ENCODE measurements at places on chromosomes 11 and 22.

DNA sequence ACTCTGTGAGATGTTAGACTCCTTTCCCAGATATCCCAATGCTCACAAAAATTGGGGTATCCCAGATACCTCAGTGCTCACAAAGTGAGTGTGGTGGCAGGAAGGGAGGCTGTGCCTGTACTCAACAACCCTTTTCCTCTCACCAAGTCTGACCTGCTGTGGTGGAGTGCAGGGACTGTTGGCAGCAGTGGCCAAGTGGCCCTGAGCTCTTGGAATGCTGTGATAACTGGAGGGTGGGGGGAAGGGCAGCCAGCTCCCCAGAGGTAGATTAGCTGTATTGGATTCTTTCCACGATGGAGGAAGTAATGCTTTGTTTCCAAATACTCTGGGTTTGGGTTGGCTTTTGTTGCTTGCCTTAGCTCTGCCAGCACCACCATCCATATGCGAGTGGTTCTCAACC lies 46.0 kb upstream of the OR9Q1 start:
- no peak for DNase-seq

GRCh38 chr11:121240650-121241303 lies 51.8 kb upstream of the SC5D start:
- no peak for DNase-seq

- no peak for DNase-seq
These were observed 130.3 kb downstream of the EFCAB6 start for GRCh38 chr22:43681731-43682360.

GRCh38 chr11:64245797-64246620 lies 734 bp downstream of the PPP1R14B start:
- DNase-seq = peak; percentile 74

GRCh38 chr11:46669711-46670139 lies 30.7 kb downstream of the ARHGAP1 start:
- no peak for DNase-seq

GRCh38 chr11:111770581-111771134 lies 4.5 kb upstream of the PPP2R1B start:
- no peak for DNase-seq

DNA sequence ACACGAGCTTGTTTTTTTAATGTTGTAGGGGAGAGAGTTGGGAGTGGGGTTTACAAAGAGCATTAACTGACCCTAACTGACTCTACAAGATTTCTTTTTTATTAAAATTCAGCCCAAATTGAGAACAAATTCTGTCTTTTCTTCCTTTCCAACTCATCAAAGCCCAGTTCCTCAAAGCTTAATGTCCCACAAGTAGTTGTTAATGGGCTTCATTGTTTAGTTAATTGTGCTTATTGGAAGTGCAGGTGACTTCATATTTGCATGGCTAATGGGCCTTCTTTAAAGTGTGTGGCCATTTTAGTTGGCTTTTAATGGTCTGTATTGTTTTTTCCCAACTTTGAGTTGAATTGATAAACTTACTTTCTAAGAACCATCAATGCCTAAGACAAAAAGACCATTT lies 39.8 kb downstream of the MPPED2 start:
- no peak for DNase-seq

DNA sequence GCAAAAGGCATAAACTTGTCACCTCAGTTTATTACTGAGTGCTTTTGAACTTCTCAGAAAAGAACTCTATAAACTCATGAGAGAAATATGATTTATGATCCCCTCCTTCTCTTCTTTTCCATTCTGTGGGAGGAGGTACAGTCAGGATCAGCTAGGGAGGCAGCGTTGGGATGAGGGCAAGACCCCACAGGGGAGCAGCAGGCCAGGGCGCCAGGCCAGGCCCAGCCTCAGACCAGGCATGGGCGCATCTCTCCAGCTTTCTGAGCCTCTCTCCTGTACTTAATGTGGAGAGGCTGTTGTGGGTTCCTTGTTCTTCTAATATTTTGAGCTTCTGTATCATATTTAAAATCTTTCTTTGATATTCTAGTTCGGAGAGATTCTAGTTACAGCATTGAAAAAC lies 71.7 kb downstream of the C22orf31 start:
- DNase-seq = no peak

All from stimulated activated CD8-positive, alpha-beta memory T cell treated with anti-CD3 and anti-CD28 coated beads, Interleukin-4, amount 100 ng/mL, for 24 hours (primary cell).